Left cardiac atrium (tissue), 4 donors: ENCODE measurements at places on chromosomes 3 and 15.

DNA sequence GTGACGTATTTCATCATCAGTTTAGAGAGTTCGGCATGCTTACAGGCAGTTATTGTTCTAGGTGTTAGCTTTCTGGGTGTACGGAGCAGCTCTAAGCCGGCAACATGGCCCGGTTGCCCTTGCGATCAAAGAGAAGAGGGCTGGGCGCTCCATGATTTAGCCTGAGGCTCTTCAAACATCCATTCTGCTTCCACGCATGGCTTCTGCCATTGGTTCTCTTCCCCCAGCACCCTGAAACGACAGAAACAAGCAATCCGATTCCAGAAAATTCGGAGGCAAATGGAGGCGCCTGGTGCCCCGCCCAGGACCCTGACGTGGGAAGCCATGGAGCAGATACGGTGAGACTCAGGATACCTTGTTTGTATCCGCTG lies 574 bp downstream of the NGRN start:
- peak; percentile 62 for DNase-seq

DNA sequence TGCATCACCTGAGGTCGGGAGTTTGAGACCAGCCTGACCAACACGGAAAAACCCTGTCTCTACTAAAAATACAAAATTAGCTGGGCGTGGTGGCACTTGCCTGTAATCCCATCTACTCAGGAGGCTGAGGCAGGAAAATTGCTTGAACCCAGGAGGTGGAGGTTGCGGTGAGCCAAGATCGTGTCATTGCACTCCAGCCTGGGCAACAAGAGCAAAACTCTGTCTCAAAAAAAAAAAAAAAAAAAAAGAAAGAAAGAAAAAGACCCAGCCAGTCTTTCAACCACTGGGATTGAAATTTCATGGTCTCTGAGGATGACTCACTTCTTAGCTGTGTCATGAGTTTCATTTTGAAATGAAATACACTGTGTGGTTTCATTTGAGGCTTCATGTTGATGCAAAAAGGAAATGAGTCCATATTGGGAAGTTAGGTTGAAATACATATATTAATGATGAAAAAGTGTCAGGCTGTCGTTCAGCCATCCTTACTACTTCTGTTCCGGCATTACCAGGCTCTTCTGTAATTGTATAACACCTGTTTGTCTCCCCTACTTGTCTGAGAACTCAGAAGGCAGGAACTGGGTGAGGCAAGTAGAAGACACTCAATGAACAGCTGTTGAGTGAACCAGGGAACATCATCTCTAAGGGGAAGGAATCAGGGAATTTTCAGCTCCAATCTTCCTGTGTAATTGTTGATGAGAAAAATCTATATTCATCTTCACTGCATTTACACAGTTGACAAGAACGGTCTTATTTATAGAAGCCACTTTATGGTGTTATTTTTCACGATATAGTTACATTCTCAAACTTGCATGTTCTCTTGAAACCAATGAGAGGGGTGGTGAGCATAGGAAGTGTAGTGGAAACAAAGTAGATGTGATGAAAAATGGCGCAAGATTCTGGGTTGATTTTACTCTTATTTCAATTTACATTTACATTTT lies 87.4 kb downstream of the NFKBIZ start:
- no peak for DNase-seq

DNA sequence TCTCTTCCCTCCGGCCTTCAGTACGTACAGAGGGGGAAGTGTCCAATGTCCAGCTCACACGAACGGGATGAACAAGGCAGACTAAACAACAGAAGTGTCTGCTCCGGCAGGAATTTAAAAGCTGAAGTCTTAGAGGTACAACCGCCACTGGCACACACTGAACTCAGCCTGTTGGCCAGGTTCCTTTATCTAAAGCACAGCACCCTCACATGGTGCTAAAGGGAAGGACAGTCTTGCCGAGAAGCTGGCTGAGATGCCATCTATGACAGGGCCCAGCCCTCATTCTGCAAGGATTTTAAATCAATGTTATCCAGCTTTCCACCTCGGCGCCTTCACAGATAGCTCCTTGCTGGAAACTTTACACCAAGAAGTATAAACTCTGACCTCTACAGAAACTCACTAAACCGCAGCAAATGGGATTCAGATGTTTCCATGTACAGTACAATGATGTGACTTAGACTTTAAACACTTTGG lies 2.8 kb downstream of the ADAMTS17 start:
- peak; percentile 62 for DNase-seq

DNA sequence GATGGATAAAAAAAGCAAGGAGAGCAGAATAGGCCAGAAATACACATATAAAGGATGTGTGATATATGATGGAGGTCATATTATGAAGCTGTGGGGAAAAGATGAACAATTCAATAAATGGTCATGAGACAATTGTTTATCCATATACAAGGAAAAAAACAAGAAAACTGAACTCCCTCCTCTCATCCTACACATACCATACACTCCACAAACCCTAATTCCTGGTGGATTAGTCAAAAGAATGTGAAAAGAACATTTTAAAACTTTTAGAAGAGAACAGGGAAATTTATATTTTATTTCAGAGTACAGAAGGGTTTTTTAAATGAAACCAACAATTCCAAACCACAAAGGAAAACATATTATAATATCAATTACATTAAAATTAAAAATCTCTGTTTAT lies 34.5 kb upstream of the NR2E3 start:
- no peak for DNase-seq

DNA sequence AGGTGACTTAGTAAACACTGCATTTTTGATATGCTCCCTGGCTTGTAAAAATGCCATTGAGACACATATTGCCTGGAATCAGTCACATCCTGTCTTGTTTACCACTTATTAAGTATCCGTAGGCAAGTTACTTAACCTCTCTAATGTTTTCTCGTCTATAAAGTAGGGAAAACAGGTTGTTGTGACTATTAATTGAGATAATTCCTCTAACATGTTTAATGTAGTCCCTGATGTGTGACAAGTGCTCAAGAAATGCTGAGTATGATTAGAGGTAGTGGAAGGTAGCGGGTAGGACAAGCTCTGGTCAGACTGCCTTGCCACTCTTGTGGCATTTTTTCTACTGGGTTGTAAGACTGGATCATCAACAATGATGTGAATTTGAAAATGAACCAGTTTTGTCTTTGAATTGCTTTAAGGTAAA lies 54.1 kb downstream of the NFKBIZ start:
- DNase-seq: no peak

DNA sequence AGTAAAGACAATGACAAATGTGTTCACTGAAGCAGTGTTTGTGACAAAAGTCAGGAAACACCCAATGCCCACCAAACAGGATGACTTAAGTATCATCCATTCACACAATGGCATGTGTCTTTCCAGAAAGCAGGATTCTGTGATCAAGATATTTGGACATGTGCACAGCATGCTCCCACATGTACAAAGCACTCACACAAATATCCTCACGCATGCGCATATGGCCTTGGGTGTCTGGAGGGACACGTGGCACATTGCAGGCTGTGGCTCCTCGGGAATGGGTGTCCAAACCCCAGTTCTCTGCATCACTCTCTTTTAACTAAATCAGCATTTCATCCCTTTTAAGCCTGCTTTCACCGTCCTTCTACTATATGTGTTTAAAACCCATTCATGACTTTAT lies 130.5 kb downstream of the KLF13 start:
- DNase-seq: no peak

GRCh38 chr15:58440922-58441321 lies 9.1 kb downstream of the LIPC start:
- DNase-seq: no peak

DNA sequence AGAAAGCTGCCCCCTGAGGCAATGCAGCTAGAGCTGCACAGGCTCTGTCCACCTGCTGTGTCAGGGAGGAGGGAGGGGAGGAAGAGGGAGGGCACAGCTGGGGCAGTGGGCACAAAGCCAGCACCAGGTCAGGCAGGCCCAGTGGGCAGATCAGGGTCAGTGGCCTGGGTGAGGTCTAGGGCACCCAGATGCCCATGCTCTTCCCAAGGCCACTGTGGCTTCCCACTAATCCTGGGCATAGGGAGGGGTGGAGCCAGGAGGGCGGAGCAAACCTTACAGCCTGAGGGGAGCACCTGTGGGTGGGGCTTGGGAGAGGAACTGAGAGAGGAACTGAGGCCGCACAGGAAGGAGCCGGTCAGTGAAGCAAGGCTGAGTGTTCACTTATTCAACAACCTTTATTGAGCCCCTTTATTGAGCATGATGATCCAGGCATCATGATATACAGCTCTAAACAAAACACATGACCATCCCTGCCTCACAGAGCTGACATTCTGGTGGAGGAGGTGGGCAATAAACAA lies 55.0 kb downstream of the RHCG start:
- DNase-seq: no peak

GRCh38 chr3:105758451-105758850 lies 110.4 kb downstream of the CBLB start:
- DNase-seq: no peak

- no peak for DNase-seq
These were observed 202.5 kb upstream of the TLE3 start for GRCh38 chr15:70299931-70300869.

- DNase-seq: no peak
These were observed 45.6 kb upstream of the IGDCC4 start for GRCh38 chr15:65468229-65468909.

DNA sequence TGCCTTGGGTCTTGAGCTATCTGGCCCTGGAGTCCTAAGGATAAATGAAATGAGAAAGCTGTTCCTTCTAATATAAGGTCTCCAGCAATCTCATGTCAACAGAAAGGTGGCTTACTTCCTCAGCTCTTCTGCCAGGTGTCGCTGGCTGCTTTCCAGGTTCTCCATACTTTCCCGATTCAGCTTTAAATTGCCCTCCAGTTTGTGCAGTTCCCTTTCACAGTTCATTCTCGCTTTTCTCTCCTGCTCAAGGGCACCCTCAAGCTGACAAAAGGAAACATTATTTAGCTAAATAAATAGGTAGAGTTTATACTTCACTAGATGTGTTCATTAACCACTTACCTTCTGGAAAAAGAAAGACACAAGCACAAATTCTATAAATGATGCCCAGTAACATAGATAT lies 73.0 kb downstream of the MYH15 start:
- no peak for DNase-seq

DNA sequence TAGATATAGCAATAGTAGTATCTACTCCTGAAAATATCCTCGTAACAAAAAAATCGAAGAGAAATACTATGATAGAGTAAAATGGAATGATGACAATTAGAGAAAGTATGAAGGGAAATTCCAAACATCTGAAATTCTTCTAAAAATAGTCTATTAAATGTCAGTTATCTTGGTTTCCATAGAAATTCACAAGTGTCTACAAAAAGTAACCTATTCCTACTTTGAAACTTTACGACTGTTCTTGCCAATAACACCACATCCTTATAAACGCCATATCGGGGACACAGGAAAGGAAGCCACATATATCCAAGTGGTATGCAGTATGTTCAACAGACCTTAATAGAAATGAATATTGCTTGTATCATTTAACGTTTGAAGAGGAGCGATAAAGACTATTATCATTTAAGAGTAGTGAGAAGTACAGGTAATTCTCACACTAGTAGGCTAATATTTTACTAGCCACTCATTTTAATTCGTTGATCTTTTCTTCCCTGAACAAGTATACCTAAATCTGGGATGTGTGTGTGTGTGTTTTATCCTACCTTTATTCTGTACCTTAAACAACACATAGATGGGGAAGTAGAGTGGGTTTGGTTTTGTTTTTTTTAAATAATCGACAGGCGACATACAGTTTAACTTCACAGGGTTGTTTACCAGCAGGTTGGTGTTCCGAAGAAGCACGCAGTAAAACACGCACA lies 1.2 kb downstream of the GPR176 start:
- no peak for DNase-seq

DNA sequence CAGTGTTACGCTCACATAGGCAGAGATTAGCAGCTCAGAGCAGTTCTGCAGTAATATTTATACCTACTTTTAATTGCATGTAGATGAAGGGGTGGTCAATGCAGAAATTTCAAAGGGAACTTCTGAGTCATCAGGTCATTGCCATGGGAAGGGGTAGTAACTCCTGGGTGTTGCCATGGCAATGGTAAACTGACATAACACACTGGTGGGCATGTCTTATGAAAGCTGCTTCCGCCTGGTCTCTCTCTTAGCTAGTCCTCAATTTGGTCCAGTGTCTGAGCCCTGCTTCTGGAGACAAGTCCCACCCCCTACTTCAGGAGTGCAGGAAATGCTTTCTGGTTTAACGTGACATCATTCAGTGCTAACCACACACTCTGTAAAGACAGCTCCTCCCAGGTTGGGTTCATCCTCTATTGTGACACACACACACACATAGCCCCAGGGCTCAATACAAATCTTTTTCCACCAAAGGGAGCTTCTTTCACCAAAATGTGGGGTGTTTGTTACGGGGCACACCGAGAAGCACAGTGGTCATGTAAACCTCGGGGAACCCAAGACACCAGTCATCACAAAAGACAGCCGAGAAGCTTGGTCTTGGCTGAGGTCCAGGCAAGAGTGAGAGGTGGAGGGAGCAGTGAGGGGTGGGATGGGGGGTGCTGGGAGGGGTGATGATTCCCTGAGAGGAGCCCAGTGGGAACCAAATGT lies 74.5 kb downstream of the TLE3 start:
- no peak for DNase-seq

- DNase-seq: no peak
These were observed 12.4 kb downstream of the CACNA2D3 start for GRCh38 chr3:54134713-54135112.

GRCh38 chr15:68470049-68470742 lies 38.2 kb upstream of the ITGA11 start:
- no peak for DNase-seq

GRCh38 chr3:109532257-109533216 lies 195.2 kb upstream of the DPPA4 start:
- DNase-seq: no peak

DNA sequence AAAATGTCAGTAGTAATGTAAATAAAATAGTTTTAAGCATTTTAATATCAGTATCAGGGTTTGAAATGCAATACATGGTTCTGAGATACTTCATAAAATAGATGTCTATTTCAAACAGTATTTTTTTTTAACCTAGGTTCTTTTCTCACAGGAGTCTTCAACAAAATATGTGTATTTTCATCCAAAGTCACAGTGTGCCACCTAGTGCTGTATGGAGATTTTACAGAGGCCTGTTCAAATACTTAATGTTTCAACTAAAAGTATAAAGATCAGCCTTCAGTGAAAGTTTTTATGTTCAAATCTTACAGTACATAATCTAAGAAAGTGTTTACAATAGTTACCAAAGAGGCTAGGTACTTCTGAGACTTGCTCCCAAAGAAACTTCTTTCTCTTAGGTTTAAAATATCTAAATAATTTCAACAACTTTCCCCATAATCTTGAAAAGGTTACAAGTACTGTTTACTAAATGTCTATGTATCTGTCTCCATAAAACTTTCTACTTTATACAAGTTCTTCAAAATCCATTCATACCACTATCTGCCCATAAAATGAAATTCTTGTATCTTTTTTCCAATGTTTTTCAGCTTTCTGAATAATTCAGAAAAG lies 38.3 kb downstream of the SCAPER start:
- DNase-seq: no peak

- DNase-seq: no peak
These were observed 99.7 kb downstream of the ADCY5 start for GRCh38 chr3:123349201-123349535.

DNA sequence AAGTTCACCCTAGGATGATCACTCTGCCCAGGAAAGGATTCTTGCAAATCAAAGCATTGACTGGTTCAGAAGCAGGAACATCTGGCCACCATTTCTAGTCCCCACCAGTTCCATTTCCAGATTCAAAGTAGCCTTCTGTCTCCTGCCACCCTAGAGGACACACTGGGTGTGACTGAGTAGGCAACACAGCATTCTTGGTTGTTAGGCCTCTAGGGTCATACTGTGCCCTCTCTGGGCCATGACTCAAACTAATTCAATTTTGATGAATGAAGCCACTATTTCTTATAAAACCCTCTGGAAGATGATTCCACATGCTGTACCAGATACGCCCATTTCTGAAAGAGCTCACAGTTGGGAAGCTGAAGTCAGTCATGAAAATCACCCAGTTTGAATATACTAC lies 69.7 kb downstream of the WDR76 start:
- no peak for DNase-seq
